ENCODE measurements at places on chromosomes 2 and 18. TPM values are rescaled to one million over a fixed set of nuclear protein-coding genes. Genes with fewer than 3 reads are reported as not detected.
A peak's percentile ranks its signal among the peaks of the same experiment; 100 is the strongest.

GRCh38 chr2:215773728-215774127, 239.6 kb downstream of the MREG start:
- DNase-seq: no peak

The STPG4 gene
- 0.24 TPM for polyA plus RNA-seq

GRCh38 chr2:27369471-27370025, 590 bp downstream of the EIF2B4 start:
- no peak for DNase-seq

DNA sequence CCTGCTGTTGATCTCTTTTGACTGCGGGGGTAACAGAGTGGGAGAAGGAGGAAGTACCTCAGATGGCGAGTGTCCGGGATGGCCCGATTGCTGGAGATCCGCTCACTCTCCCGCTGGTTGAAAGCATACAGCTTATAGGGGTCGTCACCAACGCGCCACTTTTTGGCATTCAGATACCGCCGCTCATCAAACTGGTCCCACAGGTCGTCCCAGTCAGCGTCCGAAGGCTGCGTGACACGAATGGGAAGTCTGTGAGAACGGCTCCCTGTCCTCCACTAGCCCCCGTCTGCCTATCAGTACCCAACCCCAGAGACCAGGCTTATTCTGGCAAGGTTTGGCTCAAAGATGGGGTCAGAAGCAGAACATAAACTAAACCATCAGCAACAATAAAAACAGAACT, 145.5 kb downstream of the GALNT14 start:
- DNase-seq: no peak

The NCKAP1 gene
- 141 TPM for polyA plus RNA-seq

DNA sequence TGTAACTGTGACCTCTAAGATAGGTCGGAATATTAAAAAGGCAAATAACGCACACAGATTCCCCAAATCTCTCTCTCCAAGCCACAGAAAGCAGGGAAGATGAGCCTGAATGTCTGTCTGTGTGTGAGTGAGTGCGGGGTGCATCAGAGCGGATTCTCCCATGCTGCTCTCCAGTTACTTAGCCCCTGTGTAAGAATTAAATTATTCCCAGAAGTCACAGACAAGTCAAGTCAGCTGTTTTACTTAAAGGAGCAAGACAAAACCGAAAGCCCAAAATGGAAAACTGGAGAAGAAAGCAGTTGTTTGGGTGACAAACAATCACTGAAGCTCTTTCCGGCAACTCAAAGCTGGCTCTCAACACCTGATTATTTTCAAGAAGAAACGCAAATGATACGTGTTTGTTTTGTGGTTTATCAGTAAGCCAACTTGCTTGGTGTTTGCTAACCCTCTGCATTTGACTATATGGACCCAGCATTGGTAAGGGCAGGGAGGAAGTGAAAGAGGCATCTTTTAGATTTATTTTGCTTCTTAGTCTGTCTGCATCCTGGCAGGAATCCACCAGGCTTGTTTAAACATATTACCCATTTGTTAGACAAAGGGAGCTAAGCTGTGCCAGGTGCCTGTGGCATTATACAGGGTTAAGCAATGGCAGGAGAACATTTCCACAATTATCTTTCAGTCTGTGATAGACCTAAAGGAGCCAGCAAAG, 121.5 kb upstream of the CREB1 start:
- no peak for DNase-seq

DNA sequence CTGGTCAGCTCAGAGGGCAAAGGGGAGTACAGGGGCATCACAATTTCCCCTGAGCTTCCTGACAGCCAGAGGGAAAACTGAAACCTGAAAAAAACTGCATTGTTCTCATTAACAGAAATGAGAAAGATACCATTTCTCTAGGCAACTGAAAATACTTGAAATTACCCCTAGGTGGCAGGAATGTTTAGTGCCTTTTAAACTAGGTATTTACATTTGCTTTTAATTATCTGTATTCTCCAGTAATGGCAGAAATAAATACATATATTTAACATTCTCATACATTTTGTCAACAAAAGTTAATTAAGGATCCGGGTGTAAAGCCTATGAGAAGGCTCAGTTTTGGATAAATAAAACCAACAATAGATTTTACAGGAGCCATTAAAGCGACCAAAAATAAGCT, 34.5 kb downstream of the RPL31 start:
- no peak for DNase-seq

GRCh38 chr18:13726972-13727331, 479 bp downstream of the RNMT start:
- no peak for DNase-seq

DNA sequence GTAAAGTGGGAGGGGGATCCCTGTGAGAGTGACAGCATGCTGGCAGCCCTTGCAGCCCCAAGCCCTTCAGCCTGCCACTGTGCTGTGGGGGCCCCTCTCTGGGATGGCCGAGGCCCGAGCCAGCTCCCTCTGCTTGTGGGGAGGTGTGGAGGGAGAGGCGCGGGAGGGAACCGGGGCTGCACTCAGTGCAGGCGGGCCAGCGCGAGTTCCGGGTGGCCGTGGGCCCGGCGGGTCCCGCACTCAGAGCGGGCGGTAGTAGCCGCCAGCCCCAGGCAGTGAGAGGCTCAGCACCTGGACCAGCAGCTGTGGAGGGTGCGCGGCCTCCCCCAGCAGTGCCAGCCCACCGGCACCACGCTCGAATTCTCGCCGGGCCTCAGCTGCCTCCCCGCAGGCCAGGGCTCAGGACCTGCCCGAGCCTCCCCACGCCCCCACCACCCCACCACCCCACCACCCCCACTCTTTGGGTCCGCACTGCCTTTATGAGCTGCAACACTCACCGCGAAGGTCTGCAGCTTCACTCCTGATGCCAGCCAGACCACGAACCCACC, 208.1 kb downstream of the CDH19 start:
- DNase-seq: no peak

The FER1L5 gene
- polyA plus RNA-seq: 1.2 TPM

- DNase-seq: no peak
Measured at GRCh38 chr2:232395586-232395985, 11.1 kb upstream of the ALPG start.

- DNase-seq: no peak
Measured at GRCh38 chr18:45938488-45938935, 28.6 kb downstream of the EPG5 start.

DNA sequence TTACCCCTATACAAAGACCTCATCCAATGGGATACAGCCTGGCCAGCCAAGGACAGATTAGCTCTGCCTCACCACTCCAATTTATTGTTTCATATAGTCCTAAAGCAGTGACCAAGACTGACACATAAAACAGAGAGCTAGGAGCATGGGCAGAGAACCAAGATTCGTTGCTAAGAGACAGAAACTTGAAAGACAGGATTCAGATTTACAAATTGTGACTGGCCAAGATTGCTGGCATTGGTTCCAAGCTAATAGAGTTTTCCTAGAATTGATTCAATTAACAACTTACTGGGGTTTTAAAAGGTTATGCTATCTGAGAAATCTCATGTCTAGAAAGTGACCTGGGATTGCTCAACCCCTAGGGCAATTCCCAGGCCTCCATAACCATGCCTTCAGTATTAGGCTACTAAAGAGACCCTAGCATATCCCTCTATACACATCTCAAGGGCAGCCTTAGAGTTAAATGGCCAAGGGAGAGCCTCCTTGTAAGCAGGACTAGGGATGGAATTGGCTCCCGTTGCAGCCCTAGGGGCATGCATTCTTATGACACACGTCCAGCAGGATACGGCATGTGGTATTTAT, 75.6 kb downstream of the ICOS start:
- peak; percentile 20 for DNase-seq

- DNase-seq: no peak
Measured at GRCh38 chr2:144512891-144513351, 7.0 kb downstream of the ZEB2 start.

DNA sequence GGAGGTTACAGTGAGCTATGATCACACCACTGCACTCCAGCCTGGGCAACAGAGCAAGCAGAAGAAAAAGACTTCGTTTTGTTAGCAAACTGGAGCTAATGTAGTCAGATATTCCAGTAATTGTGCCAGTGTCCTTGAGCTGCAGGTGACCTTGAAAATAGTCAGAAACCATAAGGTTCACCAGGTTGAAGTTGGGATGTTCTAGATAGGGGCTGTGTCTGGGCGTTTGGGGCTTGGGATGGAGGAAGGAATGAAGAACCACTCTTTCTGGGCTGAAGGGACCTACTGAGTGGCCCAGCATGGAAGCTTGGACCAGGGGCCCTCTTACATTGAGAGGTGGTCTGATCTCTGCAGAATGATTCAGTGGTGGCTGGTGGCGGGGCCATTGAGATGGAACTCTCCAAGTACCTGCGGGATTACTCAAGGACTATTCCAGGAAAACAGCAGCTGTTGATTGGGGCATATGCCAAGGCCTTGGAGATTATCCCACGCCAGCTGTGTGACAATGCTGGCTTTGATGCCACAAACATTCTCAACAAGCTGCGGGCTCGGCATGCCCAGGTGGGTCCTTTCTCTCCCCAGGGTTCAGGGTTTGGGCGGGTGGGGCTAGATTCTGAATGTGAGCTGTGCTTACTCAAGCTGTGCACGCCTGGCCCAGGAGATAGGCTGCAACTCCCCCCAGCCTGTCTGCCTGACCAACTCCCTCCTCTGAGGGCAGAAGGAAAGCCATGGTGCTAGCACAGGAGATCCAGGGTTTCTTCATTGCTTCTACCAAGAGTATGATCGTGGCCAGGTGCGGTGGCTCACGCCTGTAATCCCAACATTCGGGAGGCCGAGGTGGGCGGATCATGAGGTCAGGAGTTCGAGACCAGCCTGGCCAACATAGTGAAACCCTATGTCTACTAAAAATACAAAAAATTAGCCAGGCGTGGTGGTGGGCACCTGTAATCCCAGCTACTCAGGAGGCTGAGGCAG, 17.1 kb downstream of the CCT7 start:
- no peak for DNase-seq

GRCh38 chr18:38602341-38602740, 1036.7 kb upstream of the CELF4 start:
- no peak for DNase-seq

GRCh38 chr2:240898731-240899467, 2.9 kb upstream of the MAB21L4 start:
- no peak for DNase-seq

GRCh38 chr2:190267302-190267701, 52.3 kb downstream of the HIBCH start:
- no peak for DNase-seq

GRCh38 chr2:116057538-116057937, 1615.1 kb downstream of the DPP10 start:
- no peak for DNase-seq

DNA sequence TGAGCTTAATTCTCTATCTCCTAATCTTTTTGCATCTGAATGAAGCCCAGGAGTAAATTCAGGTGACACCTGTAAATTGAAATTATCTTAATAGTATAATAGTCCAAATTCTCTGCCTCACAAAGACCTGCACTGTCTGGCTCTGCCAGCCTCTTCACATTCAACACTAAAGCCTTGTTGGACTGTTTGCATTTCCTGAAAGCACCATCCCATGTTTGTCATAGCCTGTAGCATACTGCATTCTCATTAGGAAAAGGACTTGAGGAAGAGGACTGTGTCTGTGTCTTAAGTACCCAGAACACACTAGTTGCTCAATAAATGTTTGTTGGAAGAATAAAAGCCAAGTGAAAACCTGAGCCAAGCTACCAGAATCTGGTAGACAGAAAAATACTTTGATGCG, 42.9 kb upstream of the GRHL1 start:
- no peak for DNase-seq

The TMEM200C gene
- 1.8 TPM for polyA plus RNA-seq

The SH2D6 gene
- 0.60 TPM for polyA plus RNA-seq

DNA sequence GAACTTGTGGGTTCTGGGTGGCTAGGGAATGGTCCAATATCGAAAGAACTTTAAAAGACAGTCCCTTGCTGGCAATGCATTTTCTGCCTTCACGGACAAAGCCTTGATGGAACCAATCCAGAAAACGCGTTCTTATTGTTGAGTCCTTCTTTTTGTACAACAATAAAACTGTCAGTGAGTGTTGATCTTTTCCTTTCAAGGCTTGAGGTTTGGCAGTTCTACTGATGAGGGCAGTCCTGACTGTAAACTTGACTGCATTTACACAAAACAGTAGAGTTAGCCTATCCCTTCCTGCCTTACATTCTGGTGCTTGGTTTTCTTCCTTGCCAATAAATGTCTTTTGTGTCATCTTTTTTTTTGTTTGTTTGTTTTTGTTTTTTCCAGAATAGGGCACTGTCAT, 2.5 kb upstream of the UGT1A7 start:
- no peak for DNase-seq

The LBX2 gene
- 4.0 TPM for polyA plus RNA-seq

- DNase-seq: no peak
Measured at GRCh38 chr2:202069170-202070067, 3.6 kb upstream of the KIAA2012 start.

DNA sequence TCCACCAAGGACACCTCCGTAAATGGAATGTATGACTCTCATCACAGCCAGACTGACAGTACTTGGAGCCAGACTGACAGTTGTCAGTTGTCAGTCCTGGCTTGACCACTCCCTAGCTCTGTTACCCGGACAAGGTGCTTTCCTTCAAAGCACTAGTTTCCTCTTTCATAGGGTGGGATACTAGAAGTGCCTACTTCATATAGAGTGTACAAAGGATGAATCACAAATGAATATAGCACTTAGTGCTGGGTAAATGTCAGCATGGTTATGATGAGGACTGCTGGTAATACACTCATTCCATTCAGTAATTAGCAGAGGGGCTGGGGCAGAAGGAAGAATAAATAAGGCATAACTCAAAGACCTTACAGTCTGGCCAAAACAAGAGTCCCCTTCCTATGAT, 91.4 kb downstream of the ARL4C start:
- no peak for DNase-seq

- no peak for DNase-seq
Measured at GRCh38 chr2:147829106-147829505, 15.7 kb upstream of the ACVR2A start.

The RETREG2 gene
- polyA plus RNA-seq: 121 TPM

- DNase-seq: no peak
Measured at GRCh38 chr2:101152272-101153076, 1.3 kb upstream of the TBC1D8 start.

GRCh38 chr18:22191923-22192322, 22.5 kb downstream of the GATA6 start:
- no peak for DNase-seq

The LIMS2 gene
- 20.3 TPM for polyA plus RNA-seq

DNA sequence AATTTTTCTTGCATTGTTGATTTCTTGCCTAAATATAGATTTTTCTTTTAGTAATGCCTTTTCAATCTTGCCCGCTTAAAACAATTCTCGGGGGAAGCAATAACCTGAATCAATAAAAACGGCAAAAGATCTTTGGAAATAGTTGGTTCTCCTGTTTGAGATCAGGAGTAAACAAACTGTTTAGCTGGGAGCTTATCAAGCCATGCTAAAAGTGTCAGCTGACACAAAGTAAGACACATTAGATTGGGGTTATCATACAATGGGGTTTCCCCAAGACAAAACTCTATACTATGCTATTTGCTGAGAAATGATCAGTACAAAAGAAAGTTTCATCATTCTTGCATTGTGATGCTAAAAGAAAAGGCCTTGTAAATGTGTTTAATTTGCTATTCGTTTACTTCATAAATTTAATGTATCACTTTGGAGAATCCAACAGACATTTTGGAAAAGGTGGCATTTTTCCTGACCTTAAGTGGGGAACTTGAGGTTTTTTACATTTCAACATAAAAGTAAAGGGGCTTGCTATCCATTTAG, 46.5 kb downstream of the ATIC start:
- no peak for DNase-seq

The GAD1 gene
- 1.1 TPM for polyA plus RNA-seq

Measured in right renal pelvis (tissue), 4 donors.